Activated naive CD8-positive, alpha-beta T cell treated with anti-CD3 and anti-CD28 coated beads for 36 hours (primary cell): ENCODE measurements at places on chromosomes 2 and 18. TPM values are rescaled to one million over a fixed set of nuclear protein-coding genes. Genes with fewer than 3 reads are reported as not detected.

FLACC1 gene
- 1.3 TPM for total RNA-seq

KIF1A gene
- total RNA-seq, result 7.7 TPM

PRADC1 gene
- 20.9 TPM for total RNA-seq

TMEM17 gene
- 0.25 TPM for total RNA-seq
